ENCODE measurements at places on chromosomes 11 and 22.

DNA sequence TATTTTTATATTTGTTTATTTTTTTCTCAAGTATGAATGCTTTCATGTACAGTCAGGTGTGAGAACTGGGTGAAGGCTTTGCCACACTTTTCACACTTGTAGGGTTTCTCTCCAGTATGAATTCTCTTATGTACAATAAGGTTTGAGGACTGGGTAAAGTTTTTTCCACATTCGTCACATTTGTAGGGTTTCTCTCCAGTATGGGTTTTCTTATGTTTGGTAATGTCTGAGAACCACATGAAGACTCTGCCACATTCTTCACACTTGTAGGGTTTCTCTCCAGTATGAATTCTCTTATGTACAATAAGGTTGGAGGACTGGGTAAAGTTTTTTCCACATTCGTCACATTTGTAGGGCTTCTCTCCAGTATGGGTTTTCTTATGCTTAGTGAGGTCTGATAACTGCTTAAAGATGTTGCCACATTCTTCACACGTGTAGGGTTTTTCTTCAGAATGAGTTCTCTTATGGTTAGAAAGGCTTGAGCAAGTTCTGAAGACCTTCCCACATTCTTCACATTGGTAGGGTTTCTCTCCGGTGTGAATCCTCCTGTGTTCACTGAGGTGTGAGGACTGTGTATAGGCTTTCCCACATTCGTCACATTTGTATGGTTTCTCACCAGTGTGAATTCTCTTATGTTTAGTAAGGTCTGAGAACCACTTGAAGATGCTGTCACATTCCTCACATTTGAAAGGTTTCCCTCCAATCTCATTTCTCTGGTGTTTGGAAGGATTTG is 19.7 kb downstream of the ZNF195 start:
- no peak for DNase-seq

- peak; percentile 85 for DNase-seq
These were observed 87.0 kb downstream of the CSNK2A3 start for GRCh38 chr11:11265994-11266606.

DNA sequence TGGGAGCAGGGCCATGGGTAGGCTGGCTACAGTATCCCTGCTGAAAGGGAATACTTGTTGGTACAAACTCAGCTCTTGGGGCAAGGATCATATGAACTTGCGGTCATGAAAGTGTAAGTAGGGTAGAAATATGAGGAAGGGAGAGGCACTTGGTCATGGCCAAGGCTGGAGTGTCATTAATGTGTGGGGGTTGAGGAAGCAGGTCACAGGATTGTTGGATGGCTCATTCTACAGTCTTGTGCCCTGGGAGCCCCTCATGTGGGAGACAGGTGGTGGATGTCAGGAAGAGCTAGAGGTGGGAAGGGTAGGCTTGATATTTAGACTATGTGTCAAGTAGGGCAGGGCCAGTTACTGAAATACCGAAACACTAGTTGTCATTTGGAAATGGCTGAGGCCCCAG is 95.5 kb downstream of the RRM1 start:
- DNase-seq: no peak

GRCh38 chr22:45678961-45679912 is 7.6 kb downstream of the ATXN10 start:
- peak; percentile 33 for DNase-seq

DNA sequence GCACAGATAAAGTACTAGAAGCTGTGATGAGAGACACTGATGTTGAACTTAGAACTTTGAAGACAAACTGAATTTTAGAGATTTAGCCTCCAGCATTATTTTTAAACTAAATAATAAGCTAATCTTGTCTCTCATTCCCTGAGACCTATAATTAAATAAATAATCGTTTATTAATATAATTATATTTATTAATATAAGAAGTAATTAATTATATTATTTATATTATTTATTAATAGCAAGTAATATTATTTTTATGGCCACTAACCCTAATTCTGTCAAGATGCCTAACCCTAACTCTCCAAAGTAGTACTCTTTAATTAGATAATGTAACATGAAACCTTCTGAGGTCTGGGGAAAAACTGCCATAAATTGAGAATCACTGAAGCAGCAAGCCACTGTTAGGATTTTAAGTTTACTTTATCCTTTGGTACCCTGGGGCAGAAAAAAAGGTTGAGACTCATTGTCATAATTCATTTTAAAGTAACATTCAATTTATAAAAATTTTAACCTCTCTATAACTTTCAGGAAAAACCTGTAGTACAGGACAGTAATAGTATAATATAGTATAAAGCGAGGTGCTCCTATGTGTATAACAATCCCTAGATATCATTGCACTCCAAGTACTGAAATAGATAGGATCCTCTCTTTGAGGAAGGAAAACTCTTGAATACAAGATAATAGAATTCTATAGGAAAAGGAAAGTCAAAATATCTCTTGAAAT is 85.4 kb downstream of the TTC28 start:
- DNase-seq: no peak

DNA sequence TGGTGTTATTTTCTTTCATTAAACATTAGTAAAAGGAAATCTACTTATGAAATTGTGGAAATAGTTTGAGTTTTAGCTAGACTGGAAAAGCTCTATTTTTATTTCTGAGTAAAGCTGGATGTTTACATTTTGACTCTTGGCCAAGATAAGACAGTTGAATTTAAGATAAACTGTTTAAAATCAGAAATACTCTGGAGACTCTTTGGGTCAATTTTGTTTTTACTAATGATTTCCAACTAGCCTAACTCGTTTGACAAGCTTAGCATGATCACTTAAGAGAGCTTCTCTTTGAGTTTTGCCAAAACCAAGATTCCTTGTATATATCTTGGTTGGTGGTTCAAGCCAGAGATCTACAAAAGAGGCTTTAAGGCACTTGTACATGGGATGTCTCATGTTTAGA is 724.8 kb upstream of the LUZP2 start:
- DNase-seq: no peak

DNA sequence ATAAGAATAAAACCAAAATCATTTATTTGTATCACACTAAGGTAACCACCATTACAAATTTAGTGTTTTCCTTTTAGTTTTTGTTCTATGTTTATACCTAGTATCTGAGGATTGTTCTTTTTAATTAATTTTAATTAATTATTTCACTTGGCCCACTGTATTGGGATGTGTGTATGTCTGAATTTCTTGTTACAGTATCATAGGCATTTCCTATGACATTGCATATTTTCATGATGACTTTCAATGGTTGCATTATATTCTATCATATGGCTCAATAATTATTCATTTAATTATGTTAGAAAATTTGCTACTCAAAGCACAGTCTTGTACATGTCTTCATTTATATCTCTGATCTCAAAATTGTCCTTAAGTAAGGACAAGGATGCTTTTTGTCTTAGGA is 41.0 kb downstream of the C11orf71 start:
- no peak for DNase-seq

DNA sequence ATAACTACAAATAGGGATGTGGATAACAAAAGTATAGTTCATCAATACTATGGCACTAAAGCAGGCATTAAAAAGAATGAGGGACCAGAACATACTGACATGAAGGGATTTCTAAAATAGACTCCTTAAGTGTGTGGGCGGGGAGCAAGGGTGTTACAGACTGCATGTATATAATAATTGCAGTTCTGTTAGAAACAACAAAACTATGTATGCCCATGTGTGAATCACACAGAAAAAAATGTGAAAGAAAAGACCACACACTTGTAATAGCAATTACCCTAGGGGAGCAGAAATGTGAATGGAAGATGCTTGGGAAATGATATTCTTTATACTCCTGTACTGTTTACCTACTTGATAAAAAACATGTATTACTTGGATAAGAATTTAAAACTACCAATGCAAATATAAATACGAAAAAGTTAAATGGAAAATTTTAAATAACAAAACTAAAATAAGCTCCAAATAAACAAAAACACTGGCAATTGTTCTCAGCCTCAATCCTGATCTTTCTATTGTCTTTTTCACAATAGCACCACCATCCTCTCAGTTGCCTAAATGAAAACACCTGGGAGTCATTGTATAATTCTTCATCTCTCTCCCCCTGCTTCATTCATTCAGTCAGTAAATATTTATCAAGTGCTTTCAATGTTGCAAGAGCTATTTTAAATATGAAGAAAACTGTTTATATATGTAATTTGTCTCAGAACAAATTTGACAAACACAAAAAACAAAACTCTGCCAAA is 129.8 kb downstream of the FCHSD2 start:
- no peak for DNase-seq

- DNase-seq: no peak
These were observed 88.9 kb downstream of the TBC1D22A start for GRCh38 chr22:46851311-46851710.

GRCh38 chr11:15258433-15259165 is 143.9 kb downstream of the INSC start:
- no peak for DNase-seq

GRCh38 chr22:47591016-47591415 is 828.6 kb downstream of the TBC1D22A start:
- DNase-seq: no peak

GRCh38 chr11:64044730-64045393 is 9.1 kb downstream of the FLRT1 start:
- no peak for DNase-seq

GRCh38 chr22:36182857-36183256 is 18.8 kb downstream of the APOL4 start:
- DNase-seq: no peak

DNA sequence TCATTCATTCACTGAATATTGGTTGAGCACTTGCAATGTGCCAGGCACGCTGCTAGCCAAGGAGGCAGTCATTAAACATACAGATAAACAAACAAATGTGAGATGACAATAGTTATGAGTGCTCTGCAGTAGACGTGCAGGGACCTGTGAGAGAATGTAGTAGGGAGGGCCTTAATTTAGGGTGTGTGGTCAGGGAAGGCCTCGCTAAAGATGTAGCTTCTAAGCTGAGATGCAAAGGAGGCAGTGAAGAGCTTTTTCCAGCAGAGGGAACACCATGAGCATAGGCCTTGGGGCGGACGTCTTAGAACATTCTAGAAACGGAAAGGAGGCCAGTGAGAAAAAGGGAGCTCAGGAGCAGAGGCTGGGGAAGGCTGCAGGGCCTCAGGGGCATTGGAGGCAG is 789 bp upstream of the NCF4 start:
- no peak for DNase-seq

GRCh38 chr22:21778705-21779363 is 43.2 kb upstream of the YPEL1 start:
- no peak for DNase-seq

- DNase-seq: no peak
These were observed 37.6 kb downstream of the RAB30 start for GRCh38 chr11:83033972-83034672.

DNA sequence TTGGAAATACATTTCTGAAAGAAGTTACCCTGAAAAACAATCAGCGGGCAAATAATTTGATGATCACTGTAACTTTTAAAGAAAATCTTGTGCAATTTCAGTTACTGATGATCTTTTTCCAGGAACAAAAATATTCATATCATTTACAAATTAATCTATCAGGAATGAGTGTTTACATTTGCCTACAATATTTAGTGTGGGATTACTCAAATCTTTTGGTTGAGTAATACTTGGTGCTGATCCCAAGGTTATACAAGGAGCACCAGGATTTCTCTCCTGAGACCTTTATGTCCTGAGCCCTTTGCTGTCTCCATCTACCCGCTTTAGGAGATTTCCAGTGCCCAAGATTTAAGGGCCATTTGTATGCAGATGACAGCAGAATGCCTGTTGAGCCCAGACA is 116.1 kb downstream of the ATXN10 start:
- no peak for DNase-seq

- no peak for DNase-seq
These were observed 86.5 kb downstream of the MN1 start for GRCh38 chr22:27715106-27715505.

Data from GM13976 (cell line).